Stimulated activated CD4-positive, alpha-beta T cell treated with anti-CD3 and anti-CD28 coated beads, Interleukin-1b, Interleukin-23, amount 100 ng/mL, for 24 hours (primary cell): ENCODE measurements at places on chromosomes 2 and 18.

GRCh38 chr2:68643011-68643873 lies at the start of gene PROKR1:
Gene PROKR1, plus strand, starts transcription at chr2:68643579. Its CDS starts 2,243 bp downstream, at chr2:68645822.
- DNase-seq = no peak

DNA sequence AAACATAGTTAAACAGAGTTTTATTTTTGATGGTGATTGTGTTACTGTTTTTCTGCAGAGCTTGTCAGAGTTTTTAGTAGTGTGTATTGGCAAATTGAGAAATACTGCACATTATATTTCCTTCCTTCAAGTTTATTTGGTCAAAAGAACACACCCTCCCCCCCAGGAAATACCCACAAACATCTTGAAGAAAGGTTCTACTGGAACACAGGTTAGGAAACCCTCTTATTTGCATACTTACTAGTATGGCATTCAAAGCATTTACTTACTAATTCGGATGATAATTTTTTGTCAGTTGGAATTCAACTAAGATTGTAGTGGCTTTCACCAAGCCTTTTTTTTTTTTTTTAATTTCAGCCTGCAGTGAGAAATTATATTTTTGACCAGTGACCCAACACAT lies 9.1 kb downstream of the CAB39 start:
- DNase-seq = no peak

GRCh38 chr2:110747522-110748488 lies 15.4 kb downstream of the ACOXL start:
- no peak for DNase-seq

DNA sequence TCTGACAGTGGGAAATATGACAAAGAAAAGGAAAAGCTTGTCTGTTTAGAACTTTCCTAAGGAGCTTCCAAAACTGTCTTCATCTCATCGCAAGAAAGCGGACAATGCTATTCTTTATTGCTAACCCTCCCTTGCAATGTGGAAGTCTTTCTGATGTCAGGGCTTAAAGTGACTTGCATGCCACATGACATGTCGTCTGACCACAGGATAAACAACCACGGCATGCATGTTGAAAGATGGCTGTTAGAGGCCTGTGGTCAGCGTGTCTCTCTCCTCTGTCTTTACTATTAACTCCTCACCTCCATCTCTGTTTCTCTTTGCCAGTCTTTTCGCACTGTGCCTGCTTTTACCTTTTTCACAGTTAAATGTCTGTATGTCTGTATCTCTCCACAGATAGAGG lies 389.8 kb downstream of the LNPK start:
- DNase-seq = no peak

GRCh38 chr2:166197446-166197845 lies 69.6 kb upstream of the SCN1A start:
- no peak for DNase-seq

- no peak for DNase-seq
Observed at GRCh38 chr2:20430035-20430434, 16.8 kb upstream of the RHOB start.

DNA sequence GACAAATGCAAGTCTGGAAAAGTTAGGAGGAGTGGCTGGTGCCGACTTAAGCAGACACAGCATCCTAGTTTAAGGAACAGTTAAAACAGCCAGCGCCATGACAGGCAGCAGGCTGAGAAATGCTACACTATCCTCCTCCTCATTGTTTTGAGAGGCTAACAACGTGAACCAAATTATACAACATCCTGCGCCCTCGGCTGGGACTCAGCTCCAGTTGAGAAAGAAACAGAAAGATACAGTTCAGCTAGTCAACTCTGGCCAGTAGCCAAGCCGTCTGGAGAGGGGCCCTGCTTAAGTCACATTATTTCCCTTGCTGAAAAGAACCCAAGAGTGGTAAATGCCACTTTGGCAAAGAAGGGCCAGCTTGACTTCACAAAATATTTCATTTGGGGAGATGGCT lies 90.2 kb downstream of the BCL11A start:
- no peak for DNase-seq

GRCh38 chr18:3703732-3704176 lies 253.8 kb downstream of the TGIF1 start:
- DNase-seq = no peak
